ENCODE measurements at places on chromosomes 4 and X. TPM values are rescaled to one million over a fixed set of nuclear protein-coding genes. Genes with fewer than 3 reads are reported as not detected.

DNA sequence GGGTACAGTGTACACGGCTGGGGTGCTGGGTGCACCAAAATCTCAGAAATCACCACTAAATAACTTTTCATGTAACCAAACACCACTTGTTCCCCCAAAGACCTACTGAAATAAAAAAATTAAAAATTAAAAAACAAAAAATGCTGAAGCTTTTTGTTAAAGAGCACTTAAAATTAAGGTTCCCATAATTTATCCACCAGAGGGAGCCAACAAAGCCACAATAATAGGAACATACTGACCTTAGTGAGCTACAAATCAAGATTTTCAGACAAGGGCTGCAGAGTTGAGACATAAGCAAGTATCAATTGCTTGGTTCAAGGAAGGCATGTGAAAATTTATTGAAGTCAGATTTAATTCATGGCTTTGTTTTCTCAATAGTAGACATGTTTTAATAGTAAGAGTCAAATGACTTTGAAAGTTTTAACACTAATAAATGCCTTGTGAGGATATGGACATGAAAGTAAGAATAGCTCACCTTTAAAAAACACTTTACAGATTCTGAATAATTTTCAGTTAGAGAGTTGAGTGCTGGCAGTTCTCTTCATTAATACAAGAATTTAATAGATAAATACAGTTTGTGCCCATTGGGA is 43.0 kb upstream of the SCOC start:
- no peaks in the 10 kb centered on the region for H3K36me3 ChIP-seq
- no peaks in the 10 kb centered on the region for H3K27me3 ChIP-seq
- no peak overlapping the region for H3K27ac ChIP-seq
- H3K4me3 ChIP-seq, result no peak overlapping the region

- no peaks in the 10 kb centered on the region for H3K27me3 ChIP-seq
- H3K36me3 ChIP-seq, result no peaks in the 10 kb centered on the region
- H3K4me1 ChIP-seq, result no peaks in the 10 kb centered on the region
- no peak overlapping the region for H3K27ac ChIP-seq
These were observed 28.2 kb downstream of the PHKA1 start for GRCh38 chrX:72685810-72686456.

DNA sequence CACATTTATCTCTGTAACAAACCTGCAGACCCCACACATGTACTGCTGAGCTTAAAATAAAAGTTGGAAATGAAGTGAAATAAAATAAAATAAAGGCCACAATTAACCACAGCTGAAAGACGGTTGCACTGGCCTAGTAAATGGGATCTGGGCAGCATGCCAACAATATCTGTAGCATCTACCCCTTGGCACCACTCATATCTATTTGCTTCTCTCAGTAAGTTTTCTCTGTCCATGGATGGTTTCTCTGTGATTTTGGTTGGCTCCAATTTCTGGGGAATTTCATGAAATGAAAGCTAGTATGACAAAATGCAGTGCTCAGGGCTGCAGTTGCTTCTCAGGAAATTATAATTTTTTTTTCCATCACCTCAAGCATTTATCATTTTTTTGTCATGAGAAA is 172.0 kb upstream of the IL15 start:
- H3K4me1 ChIP-seq, result no peaks in the 10 kb centered on the region
- H3K36me3 ChIP-seq, result no peaks in the 10 kb centered on the region
- H3K27me3 ChIP-seq, result no peaks in the 10 kb centered on the region
- no peak overlapping the region for H3K27ac ChIP-seq
- no peak for DNase-seq

- H3K36me3 ChIP-seq, result no peaks in the 10 kb centered on the region
- no peak overlapping the region for H3K27ac ChIP-seq
- no peak overlapping the region for H3K4me3 ChIP-seq
- H3K4me1 ChIP-seq, result no peaks in the 10 kb centered on the region
These were observed 89.7 kb downstream of the EPHA5 start for GRCh38 chr4:65580551-65580950.

DNA sequence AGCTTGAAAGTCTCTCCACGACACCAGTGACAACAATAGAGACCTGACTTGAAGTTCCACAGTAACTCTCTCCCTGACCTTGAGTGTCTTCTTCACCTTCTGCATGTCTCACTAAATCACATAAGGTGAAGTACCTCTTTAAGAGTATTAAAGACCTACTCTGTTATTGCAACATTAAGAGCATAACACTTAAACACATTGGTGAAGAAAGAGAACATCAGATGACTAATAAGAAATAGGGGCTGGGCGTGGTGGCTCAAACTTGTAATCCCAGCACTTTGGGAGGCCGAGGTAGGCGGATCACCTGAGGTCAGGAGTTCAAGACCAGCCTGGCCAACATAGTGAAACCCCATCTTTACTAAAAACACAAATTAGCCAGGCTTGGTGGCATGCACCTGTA is 33.9 kb upstream of the MAPK10 start:
- H3K4me1 ChIP-seq, result no peaks in the 10 kb centered on the region
- H3K36me3 ChIP-seq, result no peaks in the 10 kb centered on the region
- no peak for DNase-seq

- no peaks in the 10 kb centered on the region for H3K36me3 ChIP-seq
- DNase-seq, result no peak
These were observed 92.1 kb downstream of the BMPR1B start for GRCh38 chr4:94849901-94850300.

- H3K36me3 ChIP-seq, result no peaks in the 10 kb centered on the region
- H3K4me1 ChIP-seq, result peaks cover 7% of the 10 kb centered on the region
- H3K4me3 ChIP-seq, result no peak overlapping the region
- H3K27me3 ChIP-seq, result no peaks in the 10 kb centered on the region
These were observed 21.2 kb downstream of the DOK7 start for GRCh38 chr4:3484057-3484973.

DNA sequence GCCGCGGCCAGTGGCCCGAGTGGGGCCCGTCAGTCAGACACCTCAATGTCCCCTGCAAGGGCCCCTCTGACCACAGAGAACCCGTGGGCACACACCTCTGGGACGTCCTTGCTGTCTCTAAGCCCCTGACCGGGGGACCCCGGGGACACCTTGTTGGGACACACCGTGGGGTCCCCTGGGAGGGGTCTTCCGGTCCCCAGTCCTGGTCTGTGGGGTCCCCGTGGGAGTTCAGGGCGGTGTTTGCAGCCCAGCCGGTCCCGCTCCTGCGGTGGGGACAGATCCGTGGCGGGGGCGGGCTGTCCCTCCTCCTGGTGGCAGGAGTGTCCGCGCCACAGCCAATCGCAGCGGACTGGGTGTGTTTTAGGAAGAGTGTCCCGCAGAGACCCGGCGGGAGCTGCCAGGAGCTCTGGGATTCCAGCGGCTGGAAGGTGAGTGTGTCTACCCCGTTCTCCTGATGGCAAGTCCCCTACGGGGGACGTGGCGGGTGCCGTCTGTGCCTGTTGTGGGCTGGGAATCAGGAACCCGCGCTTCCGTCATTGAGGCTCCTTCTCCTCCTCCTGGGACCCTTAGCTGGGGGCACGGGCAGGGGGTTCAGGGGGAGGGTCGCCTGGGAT is 5.1 kb upstream of the PLCXD1 start:
- no peaks in the 10 kb centered on the region for H3K36me3 ChIP-seq
- H3K27ac ChIP-seq, result peak overlapping the region; percentile 51
- peak overlapping the region; percentile 49 for H3K4me3 ChIP-seq
- DNase-seq, result peak; percentile 88

DNA sequence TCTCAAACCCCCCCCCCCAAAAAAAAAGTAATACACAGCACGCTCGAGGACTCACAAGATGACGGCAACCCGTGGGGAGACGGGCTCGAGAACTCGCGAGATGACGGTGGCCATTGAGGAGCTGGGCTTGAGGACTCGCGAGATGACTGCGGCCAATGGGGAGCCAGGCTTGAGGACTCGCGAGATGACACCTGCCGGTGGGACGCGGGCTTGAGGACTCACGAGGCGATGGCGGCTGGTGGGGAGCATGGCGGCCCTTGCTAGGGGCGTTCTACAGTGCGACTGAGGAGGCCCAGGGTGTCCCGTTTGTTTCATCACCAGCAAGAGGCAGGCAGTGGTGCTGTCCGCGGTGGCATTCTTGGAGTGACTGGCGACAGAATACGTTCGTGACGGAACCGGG is 172.4 kb upstream of the MAGEB16 start:
- H3K4me3 ChIP-seq, result no peak overlapping the region
- H3K36me3 ChIP-seq, result no peaks in the 10 kb centered on the region
- H3K27me3 ChIP-seq, result no peaks in the 10 kb centered on the region
- no peaks in the 10 kb centered on the region for H3K4me1 ChIP-seq

GRCh38 chr4:177573507-177573906 is 131.3 kb upstream of the AGA start:
- H3K36me3 ChIP-seq, result no peaks in the 10 kb centered on the region
- H3K27ac ChIP-seq, result no peak overlapping the region
- no peaks in the 10 kb centered on the region for H3K27me3 ChIP-seq
- no peak overlapping the region for H3K4me3 ChIP-seq

DNA sequence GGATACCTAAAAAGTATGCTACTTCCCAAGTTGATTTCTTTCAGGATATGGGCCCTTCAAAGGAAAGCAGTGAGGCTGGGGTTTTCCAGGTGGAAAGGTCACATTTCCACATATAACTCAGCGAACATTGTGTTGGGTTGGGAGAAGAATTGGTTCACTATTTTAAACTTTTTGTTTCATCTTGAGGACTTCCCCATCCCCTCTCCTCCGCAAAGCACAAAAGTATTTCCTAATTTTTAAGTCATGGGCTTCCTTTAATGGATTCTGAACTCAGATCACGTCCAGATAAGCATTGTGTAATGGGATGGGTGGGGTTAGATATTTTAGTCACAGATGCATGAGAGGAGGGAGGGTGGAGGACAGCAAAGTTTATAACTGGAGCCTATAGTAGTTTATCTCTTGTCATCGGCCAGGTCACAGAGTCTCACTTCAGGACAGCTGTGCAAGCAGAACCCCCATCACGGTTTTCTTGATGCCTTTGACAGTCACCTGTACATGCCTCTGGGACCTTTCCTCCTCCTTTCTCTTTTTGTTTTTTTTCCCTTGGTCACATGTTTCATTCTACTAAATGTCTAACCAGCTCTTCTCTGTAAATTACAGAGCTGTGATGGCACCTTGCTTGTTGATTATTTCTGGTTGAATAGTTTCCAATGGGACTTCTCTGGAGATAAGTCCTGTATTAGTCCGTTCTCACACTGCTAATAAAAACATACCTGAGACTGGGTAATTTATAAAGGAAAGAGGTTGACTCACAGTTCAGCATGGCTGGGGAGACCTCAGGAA is 115.4 kb downstream of the PTTG2 start:
- DNase-seq, result no peak
- H3K36me3 ChIP-seq, result no peaks in the 10 kb centered on the region
- H3K27ac ChIP-seq, result peak overlapping the region; percentile 62

- peaks cover 5% of the 10 kb centered on the region for H3K27me3 ChIP-seq
- no peaks in the 10 kb centered on the region for H3K36me3 ChIP-seq
- H3K4me1 ChIP-seq, result peaks cover 3% of the 10 kb centered on the region
- no peak for DNase-seq
- H3K4me3 ChIP-seq, result no peak overlapping the region
- no peak overlapping the region for H3K27ac ChIP-seq
These were observed 5.4 kb upstream of the TRPC3 start for GRCh38 chr4:121957266-121957665.

GRCh38 chrX:32084757-32085156 is 1012.9 kb upstream of the FTHL17 start:
- no peak for DNase-seq
- no peak overlapping the region for H3K4me3 ChIP-seq
- H3K27ac ChIP-seq, result no peak overlapping the region
- no peaks in the 10 kb centered on the region for H3K4me1 ChIP-seq

DNA sequence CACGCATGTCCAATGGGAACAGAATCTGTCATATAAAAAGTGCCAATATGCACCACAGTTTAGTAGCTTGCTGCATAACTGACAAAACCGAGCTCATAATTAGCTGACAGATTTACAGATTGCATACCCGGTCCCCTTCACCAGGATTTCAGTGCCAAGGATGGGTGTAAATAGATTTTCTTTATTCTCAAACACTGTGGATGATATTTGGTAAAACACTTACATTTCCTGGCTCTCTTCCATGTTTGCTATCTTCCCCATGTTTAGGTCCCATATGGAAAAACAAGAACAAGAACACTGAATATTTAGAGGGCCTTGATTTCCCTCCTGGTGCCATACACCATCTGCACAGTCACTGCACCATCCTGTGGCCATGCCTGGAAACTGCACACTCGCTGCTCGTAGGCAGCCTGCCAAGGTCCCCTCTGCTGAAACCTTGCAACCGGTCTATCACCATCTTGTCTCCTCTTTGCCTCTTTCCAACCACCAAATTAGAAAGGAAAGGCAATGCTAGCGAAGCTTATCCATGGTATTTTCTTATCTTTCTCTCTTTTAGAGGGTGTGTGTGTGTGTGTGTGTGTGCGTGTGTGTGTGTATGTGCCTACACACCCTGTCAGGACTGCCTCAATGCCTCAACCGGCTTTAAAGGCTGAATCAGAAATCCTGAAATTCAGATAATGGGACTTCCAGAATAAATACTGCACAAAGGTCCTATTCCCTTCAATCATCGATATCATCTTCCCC is 124.2 kb upstream of the MBNL3 start:
- no peak overlapping the region for H3K4me3 ChIP-seq
- no peaks in the 10 kb centered on the region for H3K36me3 ChIP-seq
- no peak overlapping the region for H3K27ac ChIP-seq
- H3K27me3 ChIP-seq, result no peaks in the 10 kb centered on the region
- DNase-seq, result no peak
- no peaks in the 10 kb centered on the region for H3K4me1 ChIP-seq

DNA sequence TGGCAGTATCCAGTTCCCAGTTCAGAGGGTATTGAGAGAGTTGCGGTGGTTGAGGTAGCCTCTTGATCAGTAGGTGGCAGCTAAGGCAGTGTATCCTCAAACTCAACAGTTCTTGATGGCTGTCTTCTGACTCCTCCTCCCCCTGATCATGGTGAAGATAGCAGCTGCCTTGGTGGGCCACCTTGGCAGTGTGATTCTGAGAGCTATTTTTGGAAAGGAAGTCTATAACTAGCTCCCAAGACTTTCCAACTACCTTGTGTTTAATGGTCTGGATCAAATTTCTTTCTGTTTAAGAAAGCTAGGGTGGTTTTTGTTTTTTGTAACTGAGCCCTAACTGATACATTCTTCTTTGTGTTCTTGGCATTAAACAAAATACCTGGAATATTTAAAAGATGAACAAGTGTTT is 10.5 kb upstream of the TBC1D19 start:
- H3K4me1 ChIP-seq, result peaks cover 15% of the 10 kb centered on the region
- no peaks in the 10 kb centered on the region for H3K27me3 ChIP-seq
- H3K4me3 ChIP-seq, result no peak overlapping the region
- H3K27ac ChIP-seq, result no peak overlapping the region
- DNase-seq, result no peak

GRCh38 chr4:152243896-152244595 is 291.8 kb downstream of the FBXW7 start:
- peak overlapping the region; percentile 34 for H3K27ac ChIP-seq
- no peaks in the 10 kb centered on the region for H3K4me1 ChIP-seq
- no peak for DNase-seq
- no peaks in the 10 kb centered on the region for H3K27me3 ChIP-seq

GRCh38 chrX:119655125-119655524 is 37.8 kb downstream of the SEPTIN6 start:
- no peaks in the 10 kb centered on the region for H3K27me3 ChIP-seq
- no peak for DNase-seq
- no peaks in the 10 kb centered on the region for H3K36me3 ChIP-seq
- H3K4me3 ChIP-seq, result no peak overlapping the region

Gene RNF128
- polyA plus RNA-seq, result 10.5 TPM

Gene SSX4B
- not detected for polyA plus RNA-seq

Gene ZGRF1
- 0.46 TPM for polyA plus RNA-seq

Gene NSUN7
- polyA plus RNA-seq, result 3.9 TPM

Gene MAP7D2
- polyA plus RNA-seq, result 2.5 TPM

Gene TENM3
- not detected for polyA plus RNA-seq

Data from sigmoid colon (tissue), 7 donors.